H4 (cell line): ENCODE measurements at places on chromosomes 6 and 20. TPM values are rescaled to one million over a fixed set of nuclear protein-coding genes. Genes with fewer than 3 reads are reported as not detected.

The FAM83C gene
- total RNA-seq, result not detected in 2 replicates

The OR12D3 gene
- not detected in 2 replicates for total RNA-seq

The HTR1E gene
- not detected in 2 replicates for total RNA-seq

The SIRPB2 gene
- not detected in 2 replicates for total RNA-seq

The KCNQ5 gene
- 1.4 and 2.1 TPM in 2 replicates for total RNA-seq

The TRAPPC3L gene
- total RNA-seq, result 0.17 TPM in 1 of 2 replicates, not detected in the other

The MUCL3 gene
- not detected in 2 replicates for total RNA-seq

The METTL24 gene
- total RNA-seq, result 0.25 TPM in 1 of 2 replicates, not detected in the other

The EEF1A2 gene
- 181 and 233 TPM in 2 replicates for total RNA-seq

The NDUFAF4 gene
- 43.1 and 69.3 TPM in 2 replicates for total RNA-seq

The SLC16A10 gene
- total RNA-seq, result 1.9 and 3.5 TPM in 2 replicates

The DLK2 gene
- total RNA-seq, result 12.6 and 13.7 TPM in 2 replicates

The MAP1LC3A gene
- 12.4 and 15.4 TPM in 2 replicates for total RNA-seq

The CRISP3 gene
- total RNA-seq, result not detected in 2 replicates

The DNMT3B gene
- total RNA-seq, result 3.3 and 5.4 TPM in 2 replicates

The GRIK2 gene
- 1.4 and 2.9 TPM in 2 replicates for total RNA-seq

The HSPA1B gene
- total RNA-seq, result 84.4 and 109 TPM in 2 replicates

The OTOR gene
- total RNA-seq, result not detected in 2 replicates

The IP6K3 gene
- total RNA-seq, result 0.06 TPM in 1 of 2 replicates, not detected in the other

The XKR7 gene
- total RNA-seq, result not detected in 2 replicates

The TRIM38 gene
- total RNA-seq, result 4.7 and 7.1 TPM in 2 replicates

The DEFB125 gene
- not detected in 2 replicates for total RNA-seq

The PRKN gene
- total RNA-seq, result 0.19 TPM in 1 of 2 replicates, not detected in the other

The PSMB9 gene
- total RNA-seq, result 120 and 150 TPM in 2 replicates

The EPHA7 gene
- total RNA-seq, result 1.7 and 5.6 TPM in 2 replicates

The PYGB gene
- 39.4 and 41.1 TPM in 2 replicates for total RNA-seq

The TPD52L2 gene
- total RNA-seq, result 44.7 and 56.7 TPM in 2 replicates

The VGLL2 gene
- total RNA-seq, result 0.08 and 0.50 TPM in 2 replicates

The TRIM15 gene
- total RNA-seq, result 0.04 TPM in 1 of 2 replicates, not detected in the other

The DZANK1 gene
- total RNA-seq, result 0.66 and 0.80 TPM in 2 replicates

The RAET1L gene
- 0.14 TPM in 1 of 2 replicates, not detected in the other for total RNA-seq

The TULP4 gene
- total RNA-seq, result 22.6 and 35.4 TPM in 2 replicates

The APMAP gene
- 110 and 115 TPM in 2 replicates for total RNA-seq

The SOX4 gene
- 29.5 and 30.4 TPM in 2 replicates for total RNA-seq

The IL20RA gene
- total RNA-seq, result 0.14 TPM in 1 of 2 replicates, not detected in the other

The ENPP1 gene
- total RNA-seq, result 32.2 and 39.5 TPM in 2 replicates

The ENPP4 gene
- total RNA-seq, result 1.5 and 1.6 TPM in 2 replicates

The TCF21 gene
- not detected in 2 replicates for total RNA-seq

The PAQR8 gene
- 3.8 and 4.5 TPM in 2 replicates for total RNA-seq

The LTB gene
- total RNA-seq, result not detected in 2 replicates

The TRIM10 gene
- not detected in 2 replicates for total RNA-seq

The KLC4 gene
- total RNA-seq, result 11.6 and 21.7 TPM in 2 replicates

The HSPA1L gene
- 0.85 and 1.0 TPM in 2 replicates for total RNA-seq

The DUSP15 gene
- 7.5 and 9.2 TPM in 2 replicates for total RNA-seq

The PFDN4 gene
- 147 and 169 TPM in 2 replicates for total RNA-seq

The TCP11 gene
- 0.14 TPM in 1 of 2 replicates, not detected in the other for total RNA-seq

The PNPLA1 gene
- total RNA-seq, result not detected in 2 replicates

The KCNG1 gene
- total RNA-seq, result 11.3 and 24.5 TPM in 2 replicates

The KIAA1755 gene
- total RNA-seq, result not detected in 2 replicates

The DEF6 gene
- total RNA-seq, result 0.16 and 0.43 TPM in 2 replicates

The PHACTR1 gene
- 1.8 and 3.3 TPM in 2 replicates for total RNA-seq

The UST gene
- 9.3 and 11.7 TPM in 2 replicates for total RNA-seq
